ENCODE measurements at places on chromosomes 1 and 21.

DNA sequence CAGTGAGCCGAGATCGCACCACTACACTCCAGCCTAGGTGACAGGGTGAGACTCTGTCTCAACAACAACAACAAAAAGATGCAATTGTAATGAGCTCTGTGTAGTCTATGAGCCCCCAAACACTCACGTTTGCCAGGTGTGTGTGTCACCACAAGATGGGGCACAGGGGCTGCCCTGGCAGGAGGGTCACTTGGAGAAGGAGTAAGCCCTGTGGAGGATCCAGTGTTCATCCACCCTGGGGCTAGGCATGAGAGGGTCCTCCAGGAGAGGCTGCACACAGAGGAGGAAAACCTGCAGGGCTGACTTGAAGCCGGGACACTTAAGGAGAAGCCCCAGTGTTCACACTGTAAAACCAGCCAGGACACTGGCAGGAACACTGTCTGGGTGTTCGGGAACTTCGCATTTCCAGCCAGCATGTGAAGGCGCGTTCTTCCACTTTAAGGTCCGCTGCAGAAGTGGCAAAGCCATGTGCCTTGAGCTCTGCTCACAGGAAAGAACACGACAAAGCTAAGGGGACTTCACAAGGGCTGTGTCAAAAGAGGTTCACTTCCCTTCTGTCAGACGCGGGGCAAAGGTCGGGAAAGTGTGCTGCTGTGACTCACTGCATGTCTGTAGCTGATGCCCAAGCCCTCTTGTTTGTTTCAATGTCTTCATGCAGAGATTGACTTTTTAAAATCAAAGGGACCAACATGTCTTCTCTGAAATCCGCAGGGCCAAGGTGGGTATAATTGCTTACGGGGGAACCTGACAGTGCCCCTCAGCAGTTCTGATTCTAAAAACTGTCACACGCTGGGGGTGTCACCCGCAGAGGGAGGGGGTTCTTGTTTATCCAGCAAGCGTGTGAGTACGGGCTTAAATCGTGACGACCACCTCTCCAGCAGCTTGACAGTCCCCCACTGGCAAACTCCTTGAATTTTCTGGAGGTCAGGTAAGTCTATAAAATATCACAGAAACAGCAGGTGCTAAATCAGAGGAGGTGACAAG lies 102.8 kb downstream of the RIPK4 start:
- DNase-seq = peak; percentile 64

GRCh38 chr1:54859700-54860391 lies 27.1 kb downstream of the DHCR24 start:
- no peak for DNase-seq

- no peak for DNase-seq
These were observed 6.2 kb downstream of the PGLYRP3 start for GRCh38 chr1:153306303-153307220.

DNA sequence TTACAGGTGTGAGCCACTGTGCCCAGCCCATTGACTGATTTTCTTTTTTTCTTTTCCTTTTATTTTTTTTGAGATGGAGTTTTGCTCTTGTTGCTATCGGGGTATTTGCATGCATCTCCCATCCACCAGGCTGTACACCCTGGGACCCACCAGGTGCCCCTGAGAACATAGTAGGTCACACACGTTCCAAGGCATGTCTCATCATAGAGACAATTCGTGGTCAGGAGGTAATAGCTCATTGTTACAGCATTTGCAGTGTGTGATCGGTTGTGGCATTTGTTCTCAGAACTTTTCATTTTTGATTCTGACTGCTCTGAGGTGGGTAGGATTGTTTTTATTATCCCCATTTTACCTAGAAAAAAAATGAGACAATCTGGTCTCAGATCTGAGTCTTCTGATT lies 29.6 kb downstream of the BCL9 start:
- no peak for DNase-seq

GRCh38 chr21:30563072-30563471 lies 2.0 kb upstream of the KRTAP19-7 start:
- DNase-seq = peak; percentile 7

DNA sequence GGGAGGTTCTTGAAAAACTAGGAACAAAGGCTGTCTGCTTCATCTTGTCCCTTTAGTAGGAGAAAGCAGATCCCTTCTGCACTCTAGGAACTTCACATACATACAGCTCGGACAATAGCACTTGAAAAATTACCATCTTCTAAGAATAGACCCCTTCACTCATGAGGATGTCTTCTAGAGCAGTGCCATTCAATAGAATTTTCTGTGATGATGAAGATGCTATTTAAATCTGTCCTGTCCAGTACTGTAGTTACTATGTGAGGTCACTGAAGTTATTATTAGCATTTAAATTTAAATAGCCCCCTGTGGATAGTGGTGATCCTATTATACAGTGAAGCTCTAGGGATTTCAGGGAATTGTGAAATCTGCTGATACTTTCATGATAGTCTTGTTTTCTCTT lies 46.4 kb upstream of the RAB3GAP2 start:
- DNase-seq = no peak

DNA sequence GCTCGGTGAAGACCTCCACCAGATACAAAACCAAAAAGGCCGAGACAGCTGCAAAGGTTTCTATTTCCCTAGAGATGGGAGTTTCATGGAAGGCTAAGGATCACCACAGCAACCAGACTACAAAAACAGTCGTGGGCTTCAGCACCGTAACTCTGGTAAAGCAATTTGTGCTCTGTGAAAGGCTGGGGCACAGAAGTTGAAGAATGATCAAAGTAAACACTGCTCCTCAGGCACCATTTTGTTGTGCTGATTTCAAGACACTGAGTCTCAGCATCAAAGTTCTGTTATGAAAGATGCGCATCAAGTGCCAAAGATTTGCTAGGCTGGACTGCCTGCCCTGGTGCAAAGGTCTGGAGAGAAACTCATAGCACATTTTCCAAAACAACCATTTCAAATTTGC lies 116.2 kb downstream of the TGFBR3 start:
- no peak for DNase-seq

- DNase-seq = peak; percentile 86
These were observed 16.1 kb downstream of the ENSA start for GRCh38 chr1:150613061-150613920.

DNA sequence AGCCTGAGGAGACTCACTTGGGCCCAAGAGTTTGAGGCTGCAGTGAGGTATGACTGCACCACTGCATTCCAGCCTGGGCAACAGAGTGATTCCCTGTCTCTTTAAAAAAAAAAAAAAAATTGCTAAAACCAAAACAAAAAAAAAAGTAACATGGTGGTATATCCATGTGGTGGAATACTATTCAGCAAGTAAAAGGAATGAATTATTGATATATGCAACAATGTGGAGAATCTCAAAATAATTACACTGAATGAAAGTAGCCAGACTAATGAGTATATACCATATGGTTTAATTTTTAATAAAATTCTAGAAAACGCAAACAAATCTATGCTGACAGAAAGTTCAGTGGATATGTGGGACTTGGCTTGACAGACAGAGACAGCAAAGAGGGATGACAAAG lies 80.3 kb upstream of the DMRTA2 start:
- DNase-seq = no peak

DNA sequence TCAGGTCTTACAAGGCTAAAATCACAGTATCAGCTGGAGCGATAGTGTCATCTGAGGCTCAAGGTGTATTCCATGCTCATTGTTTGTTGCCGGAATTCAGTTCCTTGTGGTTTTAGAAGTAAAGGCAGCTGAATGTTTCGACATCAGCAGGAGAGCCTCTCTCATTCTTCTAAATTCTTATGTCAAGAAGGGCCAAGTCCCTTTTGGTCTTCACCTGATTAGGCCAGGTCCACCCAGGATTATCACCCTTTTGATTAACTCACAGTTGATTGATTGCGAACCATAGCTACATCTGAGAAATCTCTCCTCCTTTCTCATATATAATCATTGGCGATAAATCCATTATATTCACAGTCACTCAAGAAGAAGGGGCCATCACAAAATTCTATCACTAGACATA lies 806.7 kb upstream of the PRMT6 start:
- DNase-seq = no peak

- DNase-seq = no peak
These were observed 92.2 kb downstream of the PLXNA2 start for GRCh38 chr1:208151728-208152598.

GRCh38 chr1:223208164-223209076 lies 65.4 kb upstream of the TLR5 start:
- peak; percentile 58 for DNase-seq

DNA sequence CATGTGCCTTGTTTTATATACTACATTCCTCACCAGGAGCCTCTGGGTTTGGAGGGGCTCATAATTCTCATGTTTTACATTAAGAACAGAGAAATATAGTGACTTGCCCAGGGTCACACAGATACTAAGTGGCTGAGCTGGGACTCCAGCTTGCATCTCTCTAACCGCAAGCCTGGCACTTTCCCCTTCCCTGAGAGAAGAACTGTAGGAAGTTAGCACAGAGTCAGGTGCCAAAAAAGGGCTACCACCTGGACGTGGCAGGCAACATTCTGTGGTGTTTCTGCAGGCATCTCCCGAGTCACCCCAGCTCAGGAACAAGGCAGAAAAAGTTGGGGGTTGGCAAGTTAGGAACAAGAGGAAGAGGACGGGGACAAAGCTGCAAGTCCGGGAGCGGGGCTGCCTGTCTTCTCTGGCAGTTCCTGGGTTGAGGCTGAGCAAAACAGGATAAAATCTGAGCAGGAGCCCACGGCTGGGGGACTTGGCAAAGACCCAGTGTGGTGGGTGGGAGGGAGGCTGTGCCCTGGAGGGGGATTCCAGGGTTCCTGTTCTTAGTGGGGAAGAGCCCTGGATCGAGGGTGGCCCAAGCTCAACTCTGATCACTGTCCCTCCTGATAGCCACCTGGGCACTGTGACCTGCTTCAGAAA lies 9.8 kb downstream of the PLA2G5 start:
- no peak for DNase-seq

DNA sequence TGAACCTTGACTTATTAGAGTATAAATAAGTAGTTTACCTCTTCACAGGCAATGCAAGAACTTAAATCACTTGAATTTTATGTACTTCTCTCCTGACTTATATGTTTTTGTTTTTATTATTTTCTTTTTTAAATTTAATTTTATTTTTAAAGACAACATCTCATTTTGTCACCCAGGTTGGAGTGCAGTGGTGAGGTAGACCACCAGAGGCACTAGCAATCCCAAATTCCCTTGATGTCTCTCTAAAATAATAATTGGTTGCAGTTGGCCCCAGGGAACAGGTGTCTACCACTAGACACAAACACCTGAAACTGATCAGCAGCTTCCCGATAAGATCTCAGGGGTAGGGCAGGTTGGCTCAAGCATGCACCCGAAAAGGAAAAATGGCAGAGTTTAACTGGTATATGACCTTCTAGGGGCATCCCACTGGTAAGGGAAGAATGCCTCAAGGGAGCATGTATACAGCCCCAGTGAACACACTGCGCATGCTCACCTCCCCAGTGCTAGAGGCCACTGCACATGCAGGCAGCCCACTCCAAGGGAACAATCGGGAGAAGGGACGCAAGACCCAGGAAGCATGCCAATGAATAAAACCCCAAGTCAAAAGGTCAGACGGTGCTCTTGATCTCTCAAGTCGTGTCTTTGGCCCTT lies 14.6 kb downstream of the EXOC8 start:
- no peak for DNase-seq

DNA sequence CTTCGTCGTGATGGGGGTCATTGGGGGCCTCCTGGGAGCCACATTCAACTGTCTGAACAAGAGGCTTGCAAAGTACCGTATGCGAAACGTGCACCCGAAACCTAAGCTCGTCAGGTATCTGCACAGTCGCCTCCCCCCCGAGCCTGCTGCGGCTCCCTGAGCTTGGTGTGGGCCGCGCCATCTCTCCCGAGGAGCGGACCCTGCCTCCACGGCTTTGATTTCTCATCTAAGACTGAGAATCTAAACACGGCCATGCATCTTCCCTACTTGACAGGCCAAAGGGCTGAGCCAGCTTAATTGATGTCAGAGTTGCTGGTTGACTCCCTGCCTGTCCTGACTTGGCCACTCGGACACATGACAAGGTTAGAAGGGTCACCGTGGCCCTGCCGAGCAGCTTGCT lies 19.1 kb downstream of the NPPA start:
- no peak for DNase-seq

- DNase-seq = no peak
These were observed 124.8 kb downstream of the ESRRG start for GRCh38 chr1:216598448-216598847.

DNA sequence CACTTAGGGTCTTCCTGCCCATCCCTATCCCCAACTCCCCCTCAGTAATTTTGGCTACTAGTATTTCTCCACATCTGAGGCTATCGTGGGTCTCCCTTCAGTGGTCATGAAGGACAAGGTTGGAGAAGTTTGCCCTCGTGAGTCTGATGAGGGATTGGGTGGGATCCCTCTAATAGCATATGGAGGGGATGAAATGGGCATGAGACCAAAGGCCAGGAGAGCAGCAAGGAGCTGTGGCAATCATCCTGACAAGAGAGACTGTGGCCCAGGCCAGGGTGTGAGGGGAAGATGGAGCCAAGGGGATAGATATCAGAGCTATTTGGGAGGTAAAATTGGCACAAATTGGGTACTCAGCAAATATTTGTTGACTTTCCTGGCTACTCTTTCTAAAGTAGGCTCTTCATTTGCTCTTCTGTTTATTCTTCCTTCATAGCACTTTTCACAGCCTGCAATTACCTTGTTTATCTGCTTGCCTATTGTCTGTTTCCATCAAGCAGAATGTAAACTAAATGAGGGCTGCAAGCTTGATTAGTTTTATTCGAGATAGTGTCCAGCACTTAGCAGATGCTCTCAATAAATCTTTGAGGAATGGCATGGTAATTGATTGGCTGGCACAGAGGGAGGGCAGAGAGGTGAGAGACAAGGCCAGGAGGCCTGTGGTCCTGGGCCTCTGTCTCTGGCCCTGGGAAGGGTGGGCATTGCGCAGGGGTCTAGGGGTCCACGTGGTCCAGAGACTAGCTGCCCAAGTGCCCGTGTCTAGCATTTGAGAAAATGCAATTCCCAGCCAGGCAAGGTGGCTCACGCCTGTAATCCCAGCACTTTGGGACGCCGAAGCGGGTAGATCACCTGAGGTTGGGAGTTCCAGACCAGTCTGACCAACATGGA lies 1.5 kb upstream of the PLK3 start:
- DNase-seq = no peak

GRCh38 chr1:174021591-174022079 lies 522 bp downstream of the RC3H1 start:
- DNase-seq = peak; percentile 51

DNA sequence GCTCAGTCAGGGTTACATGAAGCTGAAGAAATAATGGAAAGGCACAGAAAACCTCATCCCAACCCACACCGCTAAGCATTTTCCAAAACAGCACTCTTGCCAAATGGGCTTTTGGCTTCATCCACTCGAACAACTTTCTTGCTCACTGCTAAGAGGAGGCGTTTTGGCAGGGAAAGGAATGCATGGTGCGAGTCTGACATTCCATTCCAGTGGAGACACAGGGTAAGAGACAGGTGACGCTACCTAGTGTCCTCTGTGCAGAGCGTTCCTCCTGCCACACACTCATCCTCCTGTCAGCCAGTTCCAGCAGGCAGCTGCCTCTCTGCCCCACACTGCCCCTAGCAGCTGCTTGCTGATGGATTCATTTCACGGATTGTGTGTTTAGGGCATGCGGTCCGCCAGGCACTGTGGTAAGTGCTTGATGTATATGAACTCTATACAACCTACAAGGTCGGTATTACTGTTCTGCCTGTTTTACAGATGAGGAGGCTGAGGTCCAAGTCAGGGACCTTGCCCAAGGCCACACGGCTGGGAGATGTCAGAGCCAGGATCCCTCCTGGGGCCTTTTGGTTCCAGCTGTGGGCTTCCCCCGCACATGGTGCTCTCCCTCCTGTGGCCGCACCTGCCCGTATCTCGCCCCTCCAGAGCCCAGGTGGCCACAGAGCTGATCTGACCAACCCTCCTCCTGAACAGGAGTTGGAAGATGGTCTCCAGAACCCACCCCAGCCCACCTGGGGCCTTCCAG lies 25.7 kb upstream of the BACE2 start:
- peak; percentile 79 for DNase-seq

GRCh38 chr1:82995951-82996350 lies 1003.0 kb downstream of the TTLL7 start:
- no peak for DNase-seq
